ENCODE measurements at places on chromosomes 16 and 17.

DNA sequence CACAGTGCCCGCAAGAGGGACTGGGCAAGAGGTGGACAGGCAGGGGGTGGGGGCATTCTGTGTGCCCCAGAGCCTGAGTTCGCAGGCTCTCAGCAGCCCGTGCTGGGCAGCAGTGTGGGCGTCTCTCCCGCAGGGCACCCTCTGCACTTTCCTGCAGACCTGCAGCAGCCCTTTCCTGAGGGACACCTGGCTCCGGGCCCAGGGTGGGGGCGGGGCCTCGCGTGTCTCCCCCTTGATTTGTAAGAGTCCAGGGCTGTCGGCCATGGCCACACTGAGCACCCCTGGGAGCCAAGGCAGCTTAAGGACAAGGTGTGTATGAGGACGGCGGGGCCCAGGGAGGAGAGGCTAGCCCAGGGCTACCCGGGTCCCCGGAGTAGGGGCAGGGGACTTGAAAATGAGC is 33.4 kb upstream of the SLC38A10 start:
- no peak for DNase-seq

DNA sequence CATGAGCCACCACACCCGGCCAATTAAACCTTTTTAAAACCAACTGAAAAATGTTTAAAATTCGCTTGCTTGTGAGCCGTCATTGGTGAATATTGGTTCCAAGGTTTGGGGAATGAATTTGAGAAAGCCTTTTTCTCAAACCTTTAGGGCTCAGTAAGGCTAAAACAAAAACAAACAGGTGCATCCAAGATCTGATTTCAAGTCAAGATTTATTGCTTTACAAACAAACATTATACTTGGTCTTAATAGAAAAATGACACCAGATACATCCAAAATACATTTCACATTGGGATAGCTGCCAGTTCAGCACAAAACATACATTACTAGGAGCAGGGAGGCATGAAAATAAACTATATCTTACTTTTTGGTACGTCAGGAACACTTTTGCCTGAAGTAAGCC is 5.4 kb downstream of the C17orf58 start:
- DNase-seq: no peak

GRCh38 chr17:37476431-37477120 is 13.1 kb upstream of the DUSP14 start:
- peak; percentile 55 for DNase-seq

- DNase-seq: no peak
Observed at GRCh38 chr16:6726621-6727020, 606.0 kb upstream of the RBFOX1 start.

DNA sequence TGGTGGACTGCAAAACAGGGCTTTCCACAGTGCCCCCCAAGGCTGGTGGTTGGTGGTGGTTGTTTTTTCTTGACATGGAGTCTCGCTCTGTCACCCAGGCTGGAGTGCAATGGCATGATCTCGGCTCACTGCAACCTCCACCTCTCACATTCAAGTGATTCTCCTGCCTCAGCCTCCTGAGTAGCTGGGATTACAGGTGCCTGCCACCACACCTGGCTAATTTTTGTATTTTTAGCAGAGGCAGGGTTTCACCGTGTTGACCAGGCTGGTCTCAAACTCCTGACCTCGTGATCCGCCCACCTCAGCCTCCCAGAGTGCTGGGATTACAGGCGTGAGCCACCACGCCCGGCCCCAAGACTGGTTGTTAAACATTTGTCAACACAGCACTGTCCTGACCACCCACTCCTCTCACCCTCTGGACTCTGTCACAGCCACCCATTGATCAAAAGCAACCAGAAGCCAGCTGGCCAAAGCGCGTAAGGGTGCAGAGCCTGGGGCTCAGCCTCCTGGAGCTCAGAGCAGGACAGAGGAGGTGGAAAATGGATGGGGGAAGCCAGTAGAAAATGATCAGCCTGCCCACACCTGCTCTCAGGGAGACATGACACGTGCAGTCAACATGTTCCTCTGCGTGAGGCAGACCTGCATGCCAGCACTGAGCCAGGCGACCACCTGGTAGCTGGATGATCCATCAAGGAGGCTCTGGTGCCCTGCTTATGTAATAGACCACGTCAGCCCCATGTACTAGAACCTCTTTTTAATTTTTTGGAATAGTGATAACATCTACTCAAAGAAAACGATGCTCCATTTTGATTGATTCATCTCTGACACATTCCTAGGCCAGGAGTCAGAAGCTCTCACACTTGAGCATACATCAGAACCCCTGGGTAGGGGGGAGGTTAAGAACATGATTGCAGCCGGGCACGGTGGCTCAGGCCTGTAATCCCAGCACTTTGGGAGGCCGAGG is 14.8 kb upstream of the OSGIN1 start:
- DNase-seq: no peak

GRCh38 chr16:67236563-67237395 is 9.8 kb downstream of the TMEM208 start:
- DNase-seq: peak; percentile 31

DNA sequence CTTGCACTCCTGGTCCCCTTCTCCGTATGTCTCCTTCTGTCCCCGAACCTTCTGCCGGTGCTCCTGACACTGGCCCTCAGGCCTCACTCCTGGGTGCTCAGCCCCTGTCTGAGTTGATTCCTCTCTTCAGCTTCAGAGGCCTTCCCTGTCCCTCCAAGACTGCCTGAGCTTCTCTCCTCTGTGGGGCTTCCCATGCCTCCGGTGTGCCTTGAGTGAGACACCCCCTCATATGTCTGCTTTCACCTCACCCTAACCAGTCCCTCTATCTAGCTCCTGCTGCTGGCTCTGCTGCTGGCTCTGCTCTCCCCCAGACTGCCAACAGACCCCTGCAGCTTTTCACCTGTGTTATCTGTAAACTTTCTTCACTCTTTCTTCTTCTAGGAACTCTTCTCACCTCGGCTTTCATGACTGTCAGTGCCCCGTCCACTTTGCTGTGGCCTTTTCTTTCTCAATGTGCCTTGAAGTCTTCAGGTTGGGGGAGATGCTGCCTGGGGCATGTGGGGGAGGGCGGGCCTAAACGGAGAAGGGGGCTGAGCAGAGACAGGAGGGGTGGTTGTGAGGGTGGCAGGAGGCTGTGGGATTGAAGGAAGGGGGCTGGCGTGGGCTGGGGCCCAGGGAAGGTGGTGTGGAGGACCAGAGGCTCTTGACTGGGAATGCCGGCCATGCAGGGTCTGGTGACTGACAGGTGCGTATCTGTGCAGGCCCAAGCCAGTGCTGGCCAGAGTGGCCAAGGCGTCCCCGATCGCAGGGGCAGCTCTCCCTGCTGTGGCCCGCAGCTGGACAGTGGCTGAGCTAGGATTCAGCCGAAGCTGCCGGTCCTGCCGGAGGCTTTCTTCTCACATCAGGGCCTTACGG is 81.3 kb downstream of the METRNL start:
- DNase-seq: no peak

- DNase-seq: no peak
Observed at GRCh38 chr17:45907750-45908395, 13.5 kb downstream of the MAPT start.

DNA sequence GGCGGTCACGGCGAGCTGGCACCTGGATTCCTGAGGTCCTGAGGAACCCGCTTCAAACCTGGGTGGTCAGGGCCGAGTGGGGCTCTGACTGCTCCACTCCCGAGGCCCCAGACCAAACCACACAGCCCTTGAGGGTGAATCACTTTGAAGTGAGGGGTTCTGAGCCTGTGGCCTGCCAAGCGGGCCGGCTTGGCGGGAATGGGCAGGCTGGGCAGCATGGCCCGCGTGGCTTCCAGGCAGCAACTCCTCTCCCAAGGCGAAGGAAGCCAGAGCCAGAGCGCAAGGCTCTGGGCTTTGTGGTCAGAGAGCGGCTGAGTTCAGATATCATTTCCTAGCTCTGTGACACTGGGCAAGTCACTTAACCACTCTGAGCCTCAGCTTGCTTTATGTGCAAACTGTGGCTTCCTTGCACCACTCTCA is 42.7 kb downstream of the CMIP start:
- no peak for DNase-seq

- DNase-seq: peak; percentile 79
Observed at GRCh38 chr16:18983565-18984434, at the start of gene TMC7. Gene TMC7 (plus strand): TSS chr16:18983934. CDS start chr16:18984064, 130 bp downstream.

- no peak for DNase-seq
Observed at GRCh38 chr16:5188989-5189352, 91.4 kb upstream of the EEF2KMT start.

- no peak for DNase-seq
Observed at GRCh38 chr17:41510251-41511065, 5.0 kb upstream of the KRT13 start.

GRCh38 chr17:28944343-28944742 is 7.0 kb downstream of the PHF12 start:
- DNase-seq: no peak

DNA sequence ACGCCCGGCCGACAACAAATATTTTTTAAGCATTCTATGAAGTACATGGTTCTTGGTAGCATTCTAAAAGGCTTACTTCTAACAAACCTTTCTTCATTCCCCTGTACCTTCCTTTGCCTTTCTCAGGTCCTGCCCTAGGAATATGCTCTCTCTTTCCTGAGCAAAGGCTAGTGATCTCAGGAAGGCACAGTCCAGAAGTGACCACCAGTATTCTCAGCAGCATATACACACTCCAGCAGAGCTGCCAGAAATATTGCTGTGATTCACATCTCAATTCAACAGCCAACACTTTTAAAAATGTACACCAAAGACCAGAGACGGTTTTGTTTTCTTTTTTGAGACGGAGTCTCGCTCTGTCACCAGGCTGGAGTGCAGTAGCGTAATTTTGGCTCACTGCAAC is 41.4 kb upstream of the ANKFY1 start:
- peak; percentile 36 for DNase-seq

DNA sequence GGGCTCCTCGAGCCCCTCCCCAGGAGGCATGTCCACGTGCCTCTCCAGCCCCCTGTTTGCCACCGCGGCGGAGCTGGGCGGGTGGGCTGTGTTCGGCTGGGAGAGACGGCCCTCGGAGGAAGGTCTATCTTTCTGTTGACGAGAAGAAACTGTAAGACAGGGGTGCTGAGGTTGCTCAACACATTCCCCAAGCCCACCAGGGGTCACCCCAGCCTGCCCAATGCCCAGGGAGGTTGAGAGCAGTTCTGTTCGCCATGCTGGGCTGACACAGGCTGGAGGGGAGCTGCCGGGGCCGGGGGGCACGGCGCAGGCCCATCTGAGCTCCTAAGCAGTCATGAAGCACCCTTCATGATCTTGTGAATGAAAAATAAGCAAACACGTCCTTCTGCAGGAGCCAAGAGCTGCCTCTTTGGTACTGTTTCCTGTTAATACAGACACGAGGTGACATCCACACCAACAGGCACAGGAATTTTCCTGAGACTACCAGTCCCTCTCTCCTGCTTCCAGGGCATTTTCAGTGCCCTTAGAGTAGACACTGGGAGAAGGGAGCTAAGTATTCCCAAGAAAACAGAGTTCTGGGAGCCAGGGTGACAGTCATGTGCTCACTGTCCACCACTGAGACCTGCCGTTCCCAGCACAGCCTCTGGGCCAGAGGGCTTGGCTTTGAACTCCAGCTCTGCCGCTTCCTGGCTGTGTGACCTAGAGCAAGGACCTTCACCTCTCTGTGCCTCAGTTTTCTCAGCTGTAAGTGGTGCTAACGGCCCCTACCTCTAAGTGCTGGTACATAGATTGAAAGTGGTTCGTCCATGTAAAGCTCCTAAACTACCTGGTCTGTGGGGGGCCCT is 9.2 kb downstream of the UBALD2 start:
- no peak for DNase-seq

DNA sequence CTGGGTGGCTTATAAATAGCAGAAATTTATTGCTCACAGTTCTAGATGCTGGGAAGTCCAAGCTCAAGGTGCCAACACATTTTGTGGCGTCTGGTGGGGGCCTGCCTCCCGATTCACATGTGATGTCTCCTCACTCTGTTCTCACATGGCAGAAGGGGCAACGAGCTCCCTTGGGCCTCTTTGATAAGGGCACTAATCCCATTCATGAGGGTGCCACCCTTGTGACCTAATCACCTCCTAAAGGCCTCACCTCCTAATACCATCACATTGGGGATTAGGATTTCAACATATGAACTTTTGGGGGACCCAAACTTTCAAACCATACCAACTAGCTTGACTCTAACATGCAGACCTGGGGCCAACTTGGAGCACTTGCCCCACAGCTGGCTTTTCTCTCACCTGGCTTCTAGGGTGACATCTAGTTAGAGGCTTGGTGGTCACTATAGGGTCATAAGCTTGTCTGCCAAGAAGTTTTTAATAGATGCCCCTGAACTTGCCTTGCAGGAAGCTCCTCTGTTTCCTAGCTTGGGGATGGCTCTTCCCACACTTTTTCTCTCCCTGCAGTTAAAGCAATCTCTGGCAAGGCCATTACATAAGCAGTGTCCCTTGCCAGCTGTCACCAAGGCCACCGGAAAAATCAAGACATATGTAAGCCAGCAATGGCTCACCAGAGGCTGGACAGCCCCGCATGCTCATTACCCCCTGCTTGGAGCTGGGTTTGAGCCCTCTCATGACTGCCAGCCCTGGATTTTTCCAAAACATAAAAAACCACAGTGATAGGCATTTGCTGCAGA is 8.4 kb upstream of the MED9 start:
- no peak for DNase-seq

DNA sequence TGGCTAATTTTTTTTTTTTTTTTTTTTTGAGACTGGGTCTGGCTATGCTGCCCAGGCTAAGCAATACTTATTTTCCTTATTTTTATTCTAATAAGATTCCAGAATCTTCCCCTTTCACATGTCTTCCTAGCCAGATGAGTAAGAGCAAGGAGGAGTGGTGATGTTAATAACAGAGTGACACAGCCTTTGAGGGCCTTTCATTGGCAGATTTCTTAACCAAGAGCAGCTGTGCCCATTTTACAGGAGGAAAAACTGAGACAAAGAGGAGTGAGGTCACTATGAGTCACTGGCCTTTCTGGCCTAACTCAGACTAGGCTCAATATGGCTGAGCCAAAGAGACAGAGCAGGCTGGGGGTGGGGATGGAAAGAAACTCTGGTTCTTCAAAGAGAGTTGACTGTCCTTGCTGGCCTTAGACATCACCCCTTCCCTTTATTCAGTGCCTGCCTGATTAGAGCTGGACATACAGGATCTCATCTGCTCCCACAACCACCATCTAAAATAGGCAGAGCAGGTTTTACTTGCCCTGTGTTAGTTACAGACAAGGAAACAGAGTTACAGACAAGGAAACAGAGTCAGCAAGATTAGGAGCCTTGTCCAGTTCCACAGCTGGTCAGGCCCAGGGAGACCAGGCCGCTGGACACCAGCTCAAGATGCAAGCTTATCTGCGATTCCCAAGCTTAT is 50.0 kb upstream of the TOB1 start:
- peak; percentile 10 for DNase-seq

- no peak for DNase-seq
Observed at GRCh38 chr16:68475071-68475470, 26.8 kb upstream of the SMPD3 start.

DNA sequence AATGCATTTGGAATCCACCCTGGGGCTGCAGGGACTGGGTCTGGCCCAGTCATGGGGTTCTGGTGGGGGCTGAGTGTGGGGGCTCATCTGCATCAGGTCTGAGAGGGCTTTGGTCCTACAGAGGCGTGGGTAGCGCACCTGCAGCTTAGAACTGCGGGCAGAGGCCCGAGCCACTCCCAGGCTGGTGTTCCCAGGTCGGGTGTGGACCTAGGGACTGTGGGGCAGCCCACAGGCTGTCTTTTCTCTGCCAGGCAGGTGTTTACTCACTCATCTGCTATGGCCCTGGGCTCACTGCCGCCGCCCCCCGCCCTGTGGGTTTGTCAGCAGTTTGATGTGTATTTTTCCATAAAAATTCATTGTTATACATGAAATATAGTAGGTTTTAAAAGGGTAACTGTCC is 27.0 kb upstream of the DOC2B start:
- no peak for DNase-seq

All from IMR-90 (cell line).